Mesenteric fat pad (tissue), 1 donor: ENCODE measurements at places on chromosomes 2 and 18. TPM values are rescaled to one million over a fixed set of nuclear protein-coding genes. Genes with fewer than 3 reads are reported as not detected.

- DNase-seq = no peak
Observed at GRCh38 chr2:204010628-204011560, 74.3 kb downstream of the ICOS start.

DNA sequence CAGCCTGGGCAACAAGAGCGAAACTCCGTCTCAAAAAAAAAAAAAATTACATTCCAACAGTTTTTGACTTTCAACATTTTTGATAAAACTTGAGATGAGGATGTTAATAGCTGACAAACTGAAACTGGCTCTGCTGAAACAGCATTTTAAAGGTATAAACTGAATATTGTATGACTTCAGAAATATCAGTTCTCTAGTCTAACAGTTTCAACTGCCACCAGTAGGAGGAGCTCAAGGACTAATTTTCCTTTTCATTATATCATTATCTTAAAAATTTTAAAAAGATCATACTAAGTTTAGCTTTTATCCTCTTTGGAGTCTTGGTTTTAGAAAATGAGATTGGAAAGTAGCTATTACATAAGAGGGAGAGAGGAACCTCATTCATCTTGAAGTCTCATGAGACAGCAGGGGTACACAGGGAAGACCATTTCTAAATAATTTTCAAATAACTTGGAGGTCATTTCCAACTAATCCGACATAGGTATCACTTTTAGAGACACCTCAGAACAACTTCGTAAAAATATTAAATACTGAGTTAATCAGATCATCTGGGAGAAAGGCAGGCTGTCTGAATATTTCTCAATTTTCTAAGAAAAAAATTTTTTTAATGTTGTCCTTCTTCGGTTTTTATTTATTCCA, 37.6 kb upstream of the MCM6 start:
- no peak for DNase-seq

DNA sequence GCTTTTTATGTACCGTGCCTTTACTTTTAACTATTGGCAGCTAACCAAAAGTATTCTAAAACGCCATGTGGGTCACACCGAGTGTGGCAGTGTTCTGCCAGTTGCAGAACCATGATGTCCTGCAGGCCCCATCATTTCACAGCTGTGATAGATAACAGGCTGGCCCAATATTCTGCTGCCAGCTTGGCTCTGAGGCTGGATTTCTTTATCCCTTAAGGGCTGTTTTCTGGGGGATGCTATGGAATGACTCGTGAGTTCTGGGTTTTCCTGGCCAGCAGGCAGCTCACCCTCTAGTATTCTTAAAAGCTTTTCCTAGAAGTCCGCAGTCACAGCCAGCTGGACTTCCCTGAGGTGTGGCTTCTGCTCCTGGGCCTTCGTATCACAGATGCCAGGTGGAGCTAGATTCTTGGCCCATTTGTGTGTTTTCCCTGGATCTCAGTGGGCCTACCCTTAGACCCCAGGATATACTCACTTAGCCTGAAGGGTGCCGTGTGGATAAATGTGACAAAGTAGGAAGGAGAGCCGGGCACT, 41.0 kb downstream of the FHOD3 start:
- DNase-seq = no peak

SLC5A7 gene
- not detected for total RNA-seq

DNA sequence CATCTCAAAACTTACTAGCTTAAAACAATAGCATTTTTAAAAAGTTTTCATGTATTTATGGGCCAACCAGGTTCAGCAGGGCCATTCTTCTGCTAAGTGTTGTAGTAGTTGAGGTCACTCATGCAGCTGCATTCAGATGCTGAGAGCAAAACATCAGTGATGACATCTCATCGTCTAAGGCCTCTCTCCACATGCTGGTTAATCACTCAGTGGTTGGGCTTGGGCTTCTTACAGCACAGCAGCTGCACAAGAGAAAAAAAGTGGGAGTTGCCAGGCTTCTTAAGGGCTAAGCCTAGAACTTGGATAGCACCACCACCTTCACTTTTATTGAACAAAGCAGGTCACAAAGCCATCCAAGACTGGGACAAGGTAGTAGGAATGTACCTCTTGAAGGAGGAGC, 190.3 kb downstream of the IRS1 start:
- no peak for DNase-seq

ANKRD62 gene
- not detected for total RNA-seq

ABCG8 gene
- not detected for total RNA-seq

GRCh38 chr2:134621939-134622705, 96.7 kb downstream of the TMEM163 start:
- no peak for DNase-seq

DNA sequence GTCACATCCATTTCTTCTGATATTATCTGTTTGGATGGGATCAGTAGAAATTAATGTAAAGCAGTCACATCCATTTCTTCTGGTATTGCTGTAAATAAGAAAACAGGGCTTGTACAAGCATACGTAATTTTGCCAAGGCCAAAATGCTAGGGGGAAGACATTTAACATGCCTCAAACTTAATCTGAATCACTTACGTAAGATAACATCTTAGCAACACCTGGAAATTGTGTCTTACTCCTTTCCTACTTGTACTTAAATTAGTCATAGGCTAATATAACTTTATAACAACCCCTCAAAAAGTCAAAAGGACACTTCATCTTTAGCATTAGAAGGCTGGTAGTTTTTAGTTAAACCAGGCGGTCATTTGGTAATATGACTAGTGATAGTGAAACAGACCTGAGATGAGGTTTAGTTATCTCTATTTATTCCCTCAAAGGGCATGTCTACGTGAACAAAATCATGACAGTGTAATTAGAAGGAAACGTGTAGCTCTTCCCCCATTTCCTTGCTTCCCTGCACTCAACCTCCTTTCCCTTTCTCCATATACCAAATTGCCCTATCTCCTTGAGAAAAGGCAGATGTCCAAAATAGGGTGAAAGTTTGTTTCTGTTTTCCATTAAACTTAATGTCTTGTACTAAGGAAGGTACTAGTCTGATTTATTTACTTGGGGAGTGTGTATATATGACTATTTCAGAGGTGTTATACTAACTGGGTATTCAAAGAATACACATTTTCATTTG, 99.3 kb upstream of the FZD5 start:
- no peak for DNase-seq

DNA sequence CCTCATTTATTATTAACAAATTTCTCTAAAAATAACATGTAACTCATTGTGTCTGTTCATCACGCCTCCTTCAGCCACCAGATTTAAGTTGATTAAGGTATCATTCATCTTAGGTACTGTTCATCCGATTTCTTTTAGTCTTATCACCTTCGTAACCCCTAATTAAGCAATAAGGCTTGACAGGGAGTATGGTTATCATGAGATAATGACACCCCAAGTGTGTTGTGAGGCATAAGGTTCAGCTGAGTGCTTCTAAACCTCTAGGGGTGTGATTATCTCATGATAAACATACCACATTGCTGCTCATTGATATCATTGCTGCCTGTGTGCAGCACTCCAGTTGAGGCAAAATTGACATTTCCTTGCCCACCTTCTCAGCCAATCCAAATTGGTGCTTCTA, 158.9 kb upstream of the BOD1L2 start:
- DNase-seq = no peak

DNA sequence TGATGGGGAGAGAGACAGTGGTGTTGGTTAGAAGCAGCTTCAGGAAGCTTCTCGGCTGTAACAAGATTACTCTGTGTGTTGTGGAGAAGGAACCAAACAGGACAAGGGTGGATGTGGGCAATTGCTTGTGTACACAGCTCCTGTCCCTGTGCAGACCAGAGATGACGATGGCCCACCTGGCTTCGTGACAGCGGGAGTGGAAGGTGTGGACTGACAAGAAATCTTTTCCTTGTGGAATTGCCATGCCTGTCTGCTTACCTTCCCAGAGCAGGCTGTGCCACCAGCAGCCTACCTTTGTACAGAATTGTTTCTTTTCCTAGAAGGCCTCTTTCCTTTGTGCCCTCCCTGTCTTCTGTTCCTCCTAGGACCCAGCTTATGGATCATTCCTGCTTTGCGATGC, 93.8 kb downstream of the ITGB1BP1 start:
- no peak for DNase-seq

DNA sequence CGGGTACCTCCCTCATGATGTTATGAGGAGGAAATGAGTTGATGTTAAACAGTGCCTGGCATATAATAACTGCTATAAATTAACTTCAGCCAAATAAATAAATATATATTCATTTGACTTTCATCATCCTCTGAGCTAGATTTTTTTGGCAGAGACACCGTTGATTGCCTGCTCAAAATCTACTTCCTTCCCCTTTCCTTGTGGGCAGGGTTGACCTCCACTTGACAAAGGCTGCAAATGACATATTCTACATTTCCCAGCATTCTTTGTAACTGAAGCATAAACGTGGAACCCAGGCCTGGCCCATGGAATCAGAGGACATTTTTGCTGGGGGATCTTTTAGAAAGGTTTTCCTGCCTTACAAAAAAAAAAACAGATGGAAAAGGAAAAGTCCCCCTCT, 177.8 kb downstream of the TXNL1 start:
- DNase-seq = no peak

IDH1 gene
- 126 TPM for total RNA-seq

DNA sequence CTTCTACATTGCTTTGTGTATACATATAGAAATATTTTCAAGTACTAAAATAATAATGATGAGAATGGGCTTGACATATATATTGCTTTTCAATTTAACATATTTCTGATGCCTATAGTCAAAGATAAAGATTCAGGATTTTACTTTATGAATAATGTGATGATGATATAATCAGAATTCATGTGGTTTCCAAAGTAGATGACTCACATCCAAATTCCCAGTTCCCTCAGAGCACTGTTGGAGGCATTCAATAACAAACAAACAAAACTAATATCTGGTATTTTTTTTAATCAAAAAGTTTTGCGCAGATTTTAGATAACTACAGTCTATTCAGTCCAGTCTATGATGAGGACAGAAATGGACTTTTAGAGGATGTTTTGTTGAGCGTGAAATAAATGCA, 2094.5 kb upstream of the CELF4 start:
- DNase-seq = no peak

SAG gene
- total RNA-seq = not detected
